AG08396 (cell line): ENCODE measurements at places on chromosomes 7 and 10.

DNA sequence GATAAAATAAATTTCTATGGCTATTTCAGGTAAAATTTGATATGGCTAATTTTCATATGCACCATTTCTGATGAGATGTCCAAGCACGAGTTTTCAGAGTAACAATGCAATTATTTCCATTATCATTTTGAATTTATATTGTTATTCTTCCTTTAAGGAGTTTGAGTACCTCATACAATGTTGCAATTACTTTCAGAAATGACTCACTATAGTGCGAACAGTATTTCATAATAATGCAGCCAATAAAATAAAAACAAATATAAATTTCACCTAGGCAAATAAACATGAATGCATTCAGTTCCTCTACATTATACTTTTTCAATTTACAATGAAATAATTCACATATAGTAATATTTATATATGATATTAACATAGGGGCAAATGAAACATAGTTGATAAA is 78.8 kb upstream of the LRRN3 start:
- no peak for DNase-seq

DNA sequence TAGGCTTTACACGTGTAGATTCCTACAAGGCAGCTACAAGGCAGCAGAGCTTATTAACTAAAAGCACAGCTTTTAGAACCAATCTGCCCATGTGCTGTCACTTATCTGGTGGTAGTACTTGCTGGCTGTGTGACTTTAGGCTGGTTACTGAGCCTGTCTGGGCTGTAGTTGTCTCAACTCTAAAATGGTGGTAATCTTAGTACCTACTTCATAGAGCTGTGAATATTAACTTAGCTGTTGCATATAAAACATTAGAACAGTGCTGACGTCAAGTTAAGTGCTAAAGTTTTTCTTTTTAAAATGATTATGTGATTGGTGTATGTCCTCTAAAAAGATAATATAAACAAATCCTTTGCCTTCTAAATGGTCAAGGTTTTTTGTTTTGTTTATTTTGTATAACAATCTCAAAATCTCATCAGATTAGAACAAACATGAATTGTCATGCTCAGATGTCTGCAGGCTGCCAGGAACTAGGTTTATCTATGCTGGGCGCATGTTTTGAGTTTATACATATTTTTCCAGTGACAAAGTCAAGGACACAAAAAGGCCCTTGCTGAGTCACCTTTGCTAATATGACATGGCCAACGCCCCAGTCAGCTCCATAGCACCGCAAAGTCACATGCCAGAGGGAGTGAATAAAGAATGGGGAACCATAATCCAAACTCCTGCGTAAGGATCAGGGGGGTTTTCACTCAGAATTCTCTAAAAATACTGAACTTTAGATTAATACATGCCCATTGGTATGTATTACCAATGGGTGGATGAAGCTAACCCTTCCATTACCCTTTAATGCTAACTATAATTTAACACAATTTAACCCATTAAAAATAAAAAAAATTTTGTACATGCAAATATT is 39.8 kb upstream of the ARL4A start:
- peak; percentile 36 for DNase-seq

- peak; percentile 80 for DNase-seq
Observed at GRCh38 chr10:22321156-22321923, 441 bp downstream of the BMI1 start.

- no peak for DNase-seq
Observed at GRCh38 chr10:47152861-47153349, 147.1 kb upstream of the GDF10 start.

GRCh38 chr10:55098452-55098851 is 297.4 kb upstream of the PCDH15 start:
- no peak for DNase-seq

- no peak for DNase-seq
Observed at GRCh38 chr7:47493976-47494911, 87.7 kb downstream of the TNS3 start.
